Activated naive CD8-positive, alpha-beta T cell treated with anti-CD3 and anti-CD28 coated beads, Interleukin-2, amount 10 ng/mL, durations not matched to agents 7 days and 5 days (primary cell): ENCODE measurements at places on chromosomes 7 and 10. TPM values are rescaled to one million over a fixed set of nuclear protein-coding genes. Genes with fewer than 3 reads are reported as not detected.

GRCh38 chr7:94997547-94997946 lies 90.2 kb downstream of the PPP1R9A start:
- no peak overlapping the region for H3K4me3 ChIP-seq
- peaks cover 3% of the 10 kb centered on the region for H3K27me3 ChIP-seq
- H3K4me1 ChIP-seq, result no peaks in the 10 kb centered on the region
- no peak for DNase-seq
- H3K36me3 ChIP-seq, result no peaks in the 10 kb centered on the region
- H3K27ac ChIP-seq, result no peak overlapping the region

DNA sequence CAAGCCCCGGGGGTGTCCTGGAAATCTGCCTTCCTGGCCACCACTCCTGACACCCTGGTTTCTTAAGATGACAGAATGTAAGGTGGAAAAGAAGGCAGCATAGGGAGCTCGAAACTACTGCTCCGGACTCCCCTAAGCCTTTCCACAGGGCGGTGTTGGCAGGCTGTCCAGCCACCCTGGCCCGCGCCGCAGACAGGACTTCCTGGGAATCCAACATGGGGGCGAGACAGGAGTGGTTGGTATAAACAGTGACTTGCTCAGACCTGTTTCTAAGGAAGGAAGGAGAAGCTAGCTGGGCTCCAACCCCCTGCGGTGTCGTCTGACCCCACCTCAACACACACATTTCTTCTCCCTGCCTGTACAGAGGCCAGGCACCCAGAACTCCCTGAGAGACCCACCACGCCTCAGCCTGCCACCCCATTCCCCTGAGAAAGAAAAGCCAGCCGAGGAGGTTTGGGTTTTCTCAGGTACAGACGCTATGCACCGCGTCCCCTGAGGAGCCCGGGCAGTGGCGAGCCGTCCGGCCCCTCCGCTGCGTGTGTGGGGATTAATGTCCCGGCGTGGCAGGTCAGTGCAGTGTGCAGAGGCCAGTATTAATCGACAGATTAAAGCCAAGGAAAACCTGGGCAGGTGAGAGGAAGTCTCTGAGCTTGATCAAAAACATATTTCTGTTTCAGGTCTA lies 349.6 kb upstream of the MKI67 start:
- H3K4me3 ChIP-seq, result no peak overlapping the region
- no peaks in the 10 kb centered on the region for H3K27me3 ChIP-seq
- H3K36me3 ChIP-seq, result no peaks in the 10 kb centered on the region
- no peaks in the 10 kb centered on the region for H3K4me1 ChIP-seq

GRCh38 chr7:37901890-37902524 lies 14.6 kb downstream of the SFRP4 start:
- H3K36me3 ChIP-seq, result no peaks in the 10 kb centered on the region
- DNase-seq, result no peak
- H3K4me3 ChIP-seq, result no peak overlapping the region
- peaks cover 7% of the 10 kb centered on the region for H3K27me3 ChIP-seq
- no peaks in the 10 kb centered on the region for H3K4me1 ChIP-seq

The CLCN1 gene
- not detected for total RNA-seq

The ACTA2 gene
- 13.8 TPM for total RNA-seq

DNA sequence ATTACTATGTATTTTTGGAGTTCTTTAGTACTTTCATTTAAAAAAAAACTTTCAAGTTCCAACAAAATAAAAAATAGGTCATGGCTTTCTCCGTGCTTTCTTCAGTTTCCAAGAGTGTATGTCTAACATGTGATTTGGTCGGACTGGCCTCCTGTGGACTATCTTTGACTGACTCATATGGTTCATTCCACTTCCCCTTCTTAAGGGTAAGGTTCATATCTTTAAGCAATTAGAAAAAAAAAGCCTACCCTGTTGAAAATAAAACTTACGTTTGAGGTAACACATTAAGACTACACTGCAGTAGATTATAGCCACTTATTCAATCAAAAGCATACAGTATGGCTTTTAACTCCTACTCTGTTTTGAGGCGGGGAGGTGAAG lies 112.8 kb upstream of the AHR start:
- H3K4me1 ChIP-seq, result peaks cover 8% of the 10 kb centered on the region
- no peak overlapping the region for H3K27ac ChIP-seq
- H3K36me3 ChIP-seq, result peaks cover 4% of the 10 kb centered on the region
- no peak for DNase-seq
- H3K4me3 ChIP-seq, result no peak overlapping the region

GRCh38 chr10:60735244-60735643 lies 43.0 kb upstream of the CDK1 start:
- H3K27me3 ChIP-seq, result peaks cover 37% of the 10 kb centered on the region
- no peaks in the 10 kb centered on the region for H3K36me3 ChIP-seq
- no peak overlapping the region for H3K27ac ChIP-seq
- DNase-seq, result no peak

The RGS10 gene
- total RNA-seq, result 159 TPM
